ENCODE measurements at places on chromosomes 7 and 10.
A peak's percentile ranks its signal among the peaks of the same experiment; 100 is the strongest.

GRCh38 chr7:41738806-41739205, 35.9 kb upstream of the INHBA start:
- DNase-seq: no peak

- DNase-seq: no peak
Measured at GRCh38 chr7:110148054-110148453, 942.9 kb upstream of the LRRN3 start.

- no peak for DNase-seq
Measured at GRCh38 chr10:76124280-76124679, 692.9 kb downstream of the LRMDA start.

- no peak for DNase-seq
Measured at GRCh38 chr10:124279298-124279697, 139.4 kb downstream of the OAT start.

DNA sequence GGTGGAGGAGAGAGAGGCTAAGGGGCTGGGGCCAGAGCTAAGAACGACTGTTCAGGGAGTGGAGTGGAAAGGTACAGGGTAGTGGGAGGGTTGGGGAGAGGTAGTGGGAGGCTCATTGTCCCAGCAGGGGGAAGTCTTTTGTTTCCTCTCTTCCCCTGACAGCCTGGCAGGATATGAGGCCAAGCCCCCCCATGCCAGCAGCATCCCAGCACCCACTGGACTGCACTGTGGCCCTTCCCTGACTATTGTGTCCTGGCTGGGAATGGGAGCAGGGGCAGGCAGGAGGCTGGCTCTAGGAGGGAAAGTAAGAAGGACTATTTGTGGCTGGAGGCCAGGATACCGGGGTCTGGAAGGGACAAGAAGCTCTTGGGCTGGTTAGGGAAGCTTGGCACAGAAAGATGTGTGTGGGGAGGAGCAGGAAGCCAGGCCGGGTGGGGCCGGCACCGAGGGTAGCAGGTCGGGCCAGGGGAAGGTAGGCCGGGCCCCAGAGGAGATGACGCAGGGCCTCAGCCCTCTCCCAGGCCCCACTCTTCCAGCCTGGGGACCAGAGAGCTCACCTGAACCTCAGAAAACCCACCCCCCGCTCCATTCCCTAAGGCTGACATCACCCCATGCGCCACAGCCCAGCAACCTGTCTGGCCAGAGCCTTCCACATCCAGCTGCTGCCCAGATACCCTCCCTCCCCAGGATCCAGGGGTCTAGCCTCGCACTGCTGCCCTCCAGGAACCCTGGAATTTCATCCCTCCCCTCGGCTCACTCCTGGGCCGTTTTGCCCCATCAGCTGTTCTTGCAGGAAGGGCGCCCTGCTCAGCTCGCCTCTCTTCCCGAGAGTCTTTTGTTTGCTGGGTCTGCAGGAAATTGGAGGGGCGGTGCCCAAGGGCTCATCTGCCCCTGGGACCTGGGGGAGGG, 8.8 kb upstream of the EPHB4 start:
- no peak for DNase-seq

DNA sequence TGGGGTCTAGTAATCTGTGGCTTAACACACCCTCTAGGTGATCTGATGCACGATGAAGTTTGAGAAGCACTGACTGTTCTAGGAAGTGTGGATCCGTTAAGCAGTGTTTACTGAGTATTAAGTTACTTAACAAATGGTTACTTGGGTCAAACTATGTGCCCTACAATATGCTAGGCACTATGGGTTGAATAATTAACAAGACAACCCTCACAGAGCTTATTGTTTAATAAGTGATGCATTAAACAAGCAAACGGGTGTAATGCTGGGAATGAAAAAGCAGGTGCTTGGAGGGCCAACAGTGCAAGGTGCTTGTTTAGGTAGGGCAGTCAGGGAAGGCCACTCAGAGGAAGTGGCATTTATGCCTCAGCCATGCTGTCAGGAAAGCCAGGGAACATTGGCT, 378.0 kb upstream of the PODXL start:
- no peak for DNase-seq

DNA sequence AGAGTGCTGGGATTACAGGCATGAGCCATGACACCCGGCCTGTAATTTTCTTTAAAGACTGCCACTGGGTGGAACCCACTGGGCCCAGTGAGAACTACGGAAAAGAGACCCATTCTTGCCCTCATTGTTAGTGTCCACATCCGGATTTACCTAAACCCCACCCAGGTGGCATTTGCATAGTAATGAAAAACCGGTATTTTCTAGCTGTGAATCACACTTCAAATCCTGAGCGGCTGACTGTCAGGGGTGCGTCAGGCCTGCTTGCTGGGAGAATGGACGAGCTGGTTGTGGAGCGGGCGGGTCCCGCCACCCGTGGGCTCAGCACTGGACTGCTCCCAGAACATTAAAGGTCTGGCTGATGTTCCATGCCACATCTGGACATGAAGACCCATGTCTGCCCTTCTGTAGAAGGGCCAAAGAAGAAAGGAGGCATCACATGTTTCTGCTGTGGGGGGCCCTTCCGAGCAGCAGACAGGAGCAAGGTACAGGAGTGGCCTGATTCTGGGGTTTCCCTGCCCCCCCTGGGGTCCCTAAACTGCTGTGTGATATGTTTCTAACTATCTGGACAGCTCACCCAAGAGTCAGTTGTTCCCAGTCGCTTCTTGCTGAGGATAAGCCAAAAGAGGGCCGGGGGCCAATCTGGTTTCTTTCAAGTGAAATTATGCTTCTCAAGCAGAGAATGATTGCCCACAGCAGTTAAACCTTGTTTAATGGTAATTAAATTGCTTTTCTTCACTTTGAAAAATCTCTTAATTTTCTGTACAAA, 46.4 kb downstream of the KIAA1217 start:
- no peak for DNase-seq

DNA sequence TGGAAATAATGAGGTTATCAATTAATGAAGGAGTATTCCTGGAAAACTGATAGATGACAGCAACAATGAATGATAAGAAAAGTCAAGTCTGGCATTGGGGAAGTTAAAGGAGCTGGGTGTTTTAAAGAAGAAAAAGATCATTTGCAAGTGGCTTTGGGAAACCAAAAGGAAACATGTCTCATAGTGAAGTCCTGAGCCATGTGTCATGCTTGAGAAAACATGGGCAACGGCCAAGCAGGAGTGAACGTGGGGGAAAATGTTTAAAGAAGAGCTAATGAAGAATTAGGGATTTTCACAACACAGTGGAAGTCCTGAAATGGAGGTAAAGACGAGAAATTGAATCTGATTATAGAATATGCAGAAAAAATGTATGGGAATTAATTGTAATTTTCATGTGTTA, 1383.2 kb upstream of the CELF2 start:
- DNase-seq: peak; percentile 9

DNA sequence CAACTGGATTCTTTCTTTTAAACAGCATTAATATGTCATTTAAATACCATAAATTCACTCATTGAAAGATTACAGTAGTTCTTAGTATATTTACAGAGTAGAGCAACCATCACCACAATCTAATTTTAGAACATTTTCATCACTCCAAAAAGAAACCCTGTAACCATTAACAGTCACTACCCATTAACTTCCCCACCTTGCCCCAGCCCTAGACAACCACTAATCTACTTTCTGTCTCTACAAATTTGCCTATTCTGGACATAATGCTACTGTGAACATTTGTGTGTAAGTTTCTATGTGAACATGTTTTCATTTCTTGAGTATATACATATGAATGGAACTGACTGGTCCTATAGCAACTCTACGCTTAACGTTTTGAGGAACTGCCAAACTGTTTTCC, 42.4 kb downstream of the P4HA1 start:
- no peak for DNase-seq

DNA sequence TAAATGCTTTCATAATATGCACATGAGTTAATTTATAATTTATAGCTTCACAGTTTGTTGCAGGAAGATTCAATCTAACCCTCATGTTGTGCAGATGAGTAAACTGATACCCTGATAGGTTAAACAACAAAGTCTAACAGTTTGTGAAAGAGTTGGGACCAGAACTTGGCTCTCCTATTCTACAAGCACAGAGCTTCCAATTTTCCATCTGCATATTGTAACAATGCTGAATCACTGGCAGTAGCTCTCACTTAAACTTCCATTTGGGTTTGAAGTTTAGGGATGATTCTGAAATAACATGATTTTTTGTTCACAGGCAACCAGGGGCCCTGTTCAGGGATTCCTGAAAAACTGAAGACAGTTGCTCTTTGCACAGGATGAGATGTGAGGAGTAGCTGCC, 179.3 kb downstream of the XPNPEP1 start:
- no peak for DNase-seq

GRCh38 chr10:102769375-102770107, 25.8 kb downstream of the WBP1L start:
- no peak for DNase-seq

DNA sequence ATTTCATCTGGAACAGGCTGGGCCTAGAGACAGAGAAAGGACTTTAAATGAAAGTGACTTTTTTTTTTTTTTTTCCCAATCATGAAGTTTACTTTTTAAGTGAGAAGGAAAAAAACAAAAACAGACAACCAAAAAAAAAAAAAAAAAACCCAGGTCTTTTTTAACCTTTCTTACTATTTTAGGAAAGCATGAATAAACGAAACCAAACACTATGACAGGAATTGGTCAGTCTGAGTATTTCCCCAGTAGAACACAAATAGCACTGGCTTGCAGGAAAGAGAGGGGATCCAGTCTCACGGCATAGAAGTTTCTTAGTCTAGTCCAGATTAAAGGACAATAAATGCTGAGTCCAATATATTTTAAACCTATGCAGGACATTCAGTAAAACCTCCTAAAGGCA, 180.5 kb upstream of the CCDC6 start:
- no peak for DNase-seq

GRCh38 chr10:102629661-102630614, 14.3 kb upstream of the TRIM8 start:
- no peak for DNase-seq

DNA sequence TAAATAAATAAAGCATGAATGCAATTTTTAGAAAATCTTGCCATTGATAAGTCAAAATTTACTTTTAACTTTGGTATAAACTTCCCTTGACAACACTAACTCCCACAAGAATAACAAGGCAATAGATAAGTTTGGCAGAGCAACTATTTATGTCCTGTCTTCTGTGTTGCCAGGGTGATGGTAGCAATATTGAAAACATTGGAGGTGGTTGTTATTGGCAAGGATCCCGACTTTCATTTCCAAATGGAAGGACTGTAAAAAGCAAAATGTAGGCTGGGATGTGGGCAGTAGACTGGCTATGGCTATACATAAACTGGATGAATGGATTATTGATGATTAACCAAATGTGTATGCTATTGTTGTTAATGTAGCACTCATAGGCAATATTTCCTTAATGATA, 134.9 kb upstream of the CACNA2D1 start:
- peak; percentile 56 for DNase-seq

DNA sequence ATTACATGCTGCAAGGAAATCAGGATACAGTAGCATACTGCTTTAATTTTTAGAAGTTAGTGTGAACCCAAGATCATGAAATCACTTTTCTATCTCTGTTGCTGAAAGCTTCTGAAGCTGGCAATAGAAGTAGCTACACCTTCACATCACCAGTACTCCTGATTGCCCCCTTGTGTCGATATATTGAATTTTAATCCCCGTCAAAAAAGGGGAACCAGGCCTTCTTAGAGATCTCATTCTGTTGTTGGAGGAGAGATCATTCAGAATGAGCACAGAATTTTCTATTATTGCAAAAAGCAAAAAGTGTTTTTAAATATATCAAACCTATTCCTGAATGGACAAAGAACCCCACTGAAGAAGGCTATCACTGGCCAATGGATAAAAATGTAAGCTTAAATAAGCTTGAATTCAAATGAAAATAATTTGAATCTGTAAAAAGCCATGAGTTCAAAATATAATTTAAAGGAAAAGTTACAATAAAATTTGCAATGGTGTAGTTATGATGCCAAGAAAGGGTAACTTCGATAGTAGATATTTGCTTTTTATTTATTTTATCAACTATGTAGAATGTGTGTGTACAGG, 39.7 kb upstream of the TEX47 start:
- peak; percentile 3 for DNase-seq

GRCh38 chr7:29977886-29978651, 11.5 kb downstream of the SCRN1 start:
- DNase-seq: no peak

DNA sequence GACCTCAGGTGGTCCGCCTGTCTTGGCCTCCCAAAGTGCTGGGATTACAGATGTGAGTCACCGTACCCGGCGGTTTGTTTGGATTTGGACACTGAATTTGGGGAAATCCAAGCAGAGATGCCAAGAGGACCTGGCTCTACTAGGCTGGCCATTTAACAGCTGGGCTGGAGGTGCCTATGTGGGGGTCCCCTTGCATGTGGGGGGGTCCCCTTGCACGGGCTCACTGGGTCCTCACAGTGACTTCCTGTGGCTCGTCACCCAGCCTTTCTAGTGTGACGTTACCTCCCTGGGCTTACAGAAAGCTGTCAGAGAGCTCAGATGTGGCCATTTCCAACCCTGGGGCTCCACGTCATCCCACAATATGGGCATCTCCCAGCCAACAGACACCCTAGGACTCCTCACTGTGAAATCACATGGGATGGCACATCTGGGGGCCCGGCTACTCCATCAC, 49.3 kb upstream of the GNA12 start:
- DNase-seq: no peak

DNA sequence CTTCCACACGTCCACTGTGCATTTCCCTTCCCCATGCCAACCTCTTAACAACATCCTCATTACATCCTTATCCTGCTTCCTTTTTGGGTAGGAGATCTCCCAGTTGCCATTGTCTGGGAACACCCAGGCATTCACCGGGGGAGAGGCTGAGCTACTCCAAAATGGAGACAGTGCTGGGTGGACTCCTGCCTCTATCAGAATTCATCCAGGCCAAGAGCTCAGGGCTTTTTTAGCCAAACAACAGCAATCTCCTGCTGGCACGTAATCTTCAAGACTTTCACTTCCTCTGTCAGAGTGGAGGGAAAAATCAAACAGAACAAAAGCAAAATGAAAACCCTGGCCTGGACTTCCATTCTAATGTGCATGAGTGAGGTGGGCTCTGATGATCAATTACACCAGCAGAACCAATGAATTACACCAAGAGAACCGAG, 245.0 kb downstream of the PRPF18 start:
- no peak for DNase-seq

DNA sequence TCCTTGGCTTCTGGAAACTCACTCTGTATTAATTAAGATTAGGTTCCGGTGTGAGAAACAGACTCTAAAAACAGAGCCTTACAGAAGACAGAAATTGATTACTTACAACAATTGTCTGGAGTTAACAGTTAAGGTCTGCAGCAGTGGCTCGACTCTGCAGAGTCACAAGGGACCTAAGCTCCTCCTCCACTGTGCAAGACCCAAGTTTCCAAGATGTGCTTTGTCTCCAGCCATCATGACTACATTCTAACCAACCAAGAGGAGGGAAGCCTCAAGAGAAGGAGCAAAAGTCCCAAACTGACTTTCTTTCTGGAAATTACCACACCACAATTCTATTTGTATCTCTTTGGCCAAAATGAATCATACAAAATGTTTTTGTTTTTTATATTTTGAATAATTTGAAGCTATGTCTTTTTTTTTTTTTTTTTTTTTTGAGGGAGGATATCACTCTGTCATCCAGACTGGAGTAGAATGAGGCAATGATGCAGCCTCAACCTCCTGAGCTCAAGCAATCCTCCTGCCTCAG, 14.2 kb upstream of the ODAD2 start:
- no peak for DNase-seq
